ENCODE measurements at places on chromosomes 6 and 20.

- DNase-seq: no peak
These were observed 295.5 kb downstream of the PLCB1 start for GRCh38 chr20:8427419-8428040.

- DNase-seq: no peak
These were observed 151.1 kb downstream of the TMEM242 start for GRCh38 chr6:157172231-157172701.

GRCh38 chr6:44487002-44487401 lies 99.5 kb downstream of the CDC5L start:
- no peak for DNase-seq

DNA sequence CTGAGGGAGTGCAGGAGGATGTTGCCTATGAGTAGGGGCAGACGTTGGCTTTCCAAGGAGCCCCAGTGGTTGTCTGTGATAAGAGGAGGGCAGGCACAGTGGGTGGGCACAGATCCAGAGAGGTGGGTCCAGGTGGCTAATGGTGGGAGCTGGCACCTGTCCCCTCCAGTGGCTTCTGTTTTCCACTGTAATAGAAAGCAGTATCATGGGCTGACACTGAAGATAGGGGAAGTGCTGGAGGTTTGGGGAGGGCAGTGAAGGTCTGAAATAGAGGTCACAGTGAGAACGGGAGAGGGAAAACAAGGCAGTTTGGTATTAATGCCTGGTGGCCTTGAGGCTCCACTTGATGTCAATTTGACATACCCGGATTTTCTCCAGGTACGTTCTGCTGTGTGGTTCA lies 10.5 kb upstream of the TXNDC5 start:
- no peak for DNase-seq

DNA sequence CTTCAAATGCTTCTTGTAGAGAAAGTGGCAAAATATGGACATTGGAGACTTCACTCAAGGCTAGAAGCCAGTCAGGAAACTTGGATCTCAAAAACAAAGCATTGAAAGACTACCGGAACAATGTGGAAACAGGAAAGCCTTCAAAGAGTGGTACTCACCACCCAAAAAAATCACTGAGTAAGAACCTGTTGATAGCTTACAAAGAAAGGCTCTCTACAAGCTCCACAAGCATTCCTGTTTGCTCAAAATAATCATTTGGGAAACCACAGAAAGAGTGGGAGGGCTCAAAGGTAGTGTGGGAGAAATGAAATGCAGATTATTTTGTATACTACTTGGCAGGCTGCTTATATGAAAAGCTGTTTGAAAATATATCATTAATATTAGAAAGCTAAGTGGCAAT lies 9.5 kb upstream of the DST start:
- no peak for DNase-seq

GRCh38 chr6:134464690-134465411 lies 146.9 kb upstream of the SGK1 start:
- DNase-seq: no peak
